ENCODE measurements at places on chromosomes 1 and 21.

- DNase-seq: no peak
Measured at GRCh38 chr1:35173909-35174540, 18.9 kb downstream of the SFPQ start.

- DNase-seq: no peak
Measured at GRCh38 chr21:45018131-45019075, 56.0 kb upstream of the ADARB1 start.

DNA sequence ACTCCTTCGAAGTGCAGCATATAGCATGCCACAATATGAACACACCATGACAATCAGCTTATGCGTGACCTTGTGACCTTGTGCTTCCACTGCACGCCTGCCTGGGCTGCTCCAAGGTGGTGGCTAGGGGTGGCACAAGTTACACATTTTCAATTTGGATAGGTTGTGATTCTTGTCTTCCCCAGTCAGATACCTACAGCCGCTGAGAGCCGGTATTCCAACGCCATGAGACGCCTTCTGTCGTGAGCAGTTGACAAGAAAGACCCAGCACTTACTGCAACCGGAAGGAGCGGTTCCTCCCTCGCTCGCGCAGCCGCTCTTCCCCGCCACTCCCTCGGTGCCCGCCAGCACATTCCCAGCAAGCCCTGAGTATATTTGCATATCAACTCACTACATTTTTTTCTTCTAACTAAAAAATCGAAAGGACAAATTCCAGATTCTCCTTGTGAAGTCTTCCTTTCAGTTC lies 359 bp upstream of the RNU11 start:
- peak; percentile 94 for DNase-seq

GRCh38 chr1:156477526-156478249 lies 22.9 kb downstream of the MEF2D start:
- no peak for DNase-seq

GRCh38 chr1:165635823-165636222 lies 4.8 kb downstream of the MGST3 start:
- DNase-seq: no peak

GRCh38 chr1:223652436-223652941 lies 13.0 kb downstream of the CAPN8 start:
- DNase-seq: no peak

- DNase-seq: no peak
Measured at GRCh38 chr1:94100785-94101612, 19.9 kb downstream of the ABCA4 start.

- DNase-seq: no peak
Measured at GRCh38 chr1:38817267-38818174, 42.1 kb downstream of the RRAGC start.
